ENCODE measurements at places on chromosomes 4 and X.

DNA sequence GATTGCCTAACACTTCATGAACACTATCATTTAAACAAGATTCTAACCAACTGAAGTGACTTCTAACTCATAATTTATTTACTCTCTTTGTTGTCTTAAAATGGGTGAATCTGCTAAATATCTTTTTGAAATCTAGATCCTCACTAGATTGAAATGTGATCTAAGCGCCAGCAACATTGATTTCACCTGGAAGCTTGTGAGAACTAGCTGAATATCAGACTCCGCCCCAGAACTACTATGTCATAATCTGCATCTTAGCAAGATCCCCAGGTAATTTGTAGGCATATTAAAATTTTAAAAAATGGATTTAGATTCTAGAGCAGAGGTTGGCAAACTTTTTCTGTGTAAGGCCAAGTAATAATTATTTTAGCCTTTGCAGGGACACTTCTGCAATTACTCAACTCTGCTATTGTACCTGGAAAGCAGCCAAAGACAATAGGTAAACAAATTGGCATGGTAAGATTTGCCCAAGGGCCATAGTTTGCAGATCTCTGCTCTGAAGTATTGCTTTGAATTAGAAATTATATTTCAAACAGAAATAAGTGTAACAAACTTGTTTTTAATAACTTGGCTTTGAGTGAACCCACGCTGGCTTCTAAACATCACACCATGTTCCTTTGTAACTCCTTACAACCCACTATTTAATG is 121.5 kb downstream of the REELD1 start:
- no peak for DNase-seq

- no peak for DNase-seq
Measured at GRCh38 chrX:77389891-77390290, 57.3 kb upstream of the FGF16 start.

- no peak for DNase-seq
Measured at GRCh38 chrX:69556060-69557011, 52.2 kb downstream of the NALF2 start.

DNA sequence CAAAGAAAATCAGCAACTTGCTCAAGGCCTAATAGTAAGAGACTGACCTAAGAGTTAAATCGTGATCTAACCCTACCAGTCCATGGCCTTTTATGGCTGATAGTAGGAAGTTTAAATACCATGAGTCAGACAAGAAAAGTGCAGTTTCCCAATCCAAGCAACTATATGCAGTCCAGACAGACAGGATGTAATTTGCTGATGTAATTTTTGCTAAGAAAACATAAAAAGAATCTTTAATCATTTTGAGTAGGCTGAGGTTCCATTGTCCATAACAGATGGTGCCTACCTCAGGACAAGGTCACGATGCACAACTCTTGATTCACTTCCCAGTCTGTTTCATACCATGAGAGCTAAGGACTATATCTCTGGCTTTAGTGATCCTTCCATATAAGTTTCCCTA is 317.5 kb upstream of the GRIA3 start:
- no peak for DNase-seq

- no peak for DNase-seq
Measured at GRCh38 chr4:140157341-140157740, 3.4 kb upstream of the MAML3 start.

- no peak for DNase-seq
Measured at GRCh38 chr4:68152411-68152810, 22.7 kb upstream of the TMPRSS11F start.

Data from stimulated activated CD4-positive, alpha-beta T cell treated with anti-CD3 and anti-CD28 coated beads, Interleukin-1b, Interleukin-23, amount 100 ng/mL, for 1 hour (primary cell).